ENCODE measurements at places on chromosomes 13 and 19.

GRCh38 chr19:51407511-51408131 lies 9.8 kb downstream of the SIGLEC10 start:
- peak; percentile 83 for DNase-seq

DNA sequence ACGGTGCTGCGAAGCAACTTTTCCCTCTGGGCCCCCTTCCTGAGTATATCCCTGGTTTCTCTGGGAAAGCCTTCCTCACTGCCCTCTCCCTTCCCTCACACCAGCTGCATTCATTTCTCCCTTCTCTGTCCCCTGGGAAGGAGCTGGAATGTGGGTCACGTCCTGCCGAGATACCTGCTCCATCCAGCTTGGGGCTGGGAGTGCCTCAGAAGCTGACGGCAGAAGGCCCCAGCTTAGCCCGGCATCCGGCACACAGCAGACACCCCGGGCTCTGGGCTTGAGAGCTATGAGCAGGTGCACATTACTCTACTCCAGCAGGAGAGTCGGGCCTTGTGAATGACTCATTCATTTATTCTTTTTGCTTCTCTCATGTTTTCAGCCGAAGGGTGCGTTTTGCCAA lies 170.6 kb downstream of the TEX29 start:
- DNase-seq, result no peak

- DNase-seq, result peak; percentile 90
Measured at GRCh38 chr13:50224534-50224933, 209.3 kb downstream of the KCNRG start.

- no peak for DNase-seq
Measured at GRCh38 chr19:44662691-44663385, 8.4 kb upstream of the CEACAM19 start.

DNA sequence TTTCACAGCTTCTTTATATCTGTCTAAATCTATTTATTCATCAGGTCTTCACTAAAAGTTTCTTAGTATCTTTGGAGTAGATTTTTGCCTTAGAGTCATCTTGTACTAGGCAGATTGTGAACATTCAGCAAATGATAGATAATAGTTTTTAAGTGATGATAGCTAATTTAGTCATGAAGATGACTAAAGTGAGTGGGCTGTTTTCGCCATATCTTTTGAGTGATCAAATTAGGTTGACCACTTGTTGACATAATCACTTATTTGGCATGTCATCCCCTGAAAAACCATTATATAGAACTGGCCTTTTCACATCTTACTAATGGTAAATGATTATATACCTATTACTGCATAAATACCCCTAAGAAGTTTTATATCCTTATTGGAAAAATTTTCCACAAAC lies 999.2 kb downstream of the PCDH17 start:
- DNase-seq, result no peak

DNA sequence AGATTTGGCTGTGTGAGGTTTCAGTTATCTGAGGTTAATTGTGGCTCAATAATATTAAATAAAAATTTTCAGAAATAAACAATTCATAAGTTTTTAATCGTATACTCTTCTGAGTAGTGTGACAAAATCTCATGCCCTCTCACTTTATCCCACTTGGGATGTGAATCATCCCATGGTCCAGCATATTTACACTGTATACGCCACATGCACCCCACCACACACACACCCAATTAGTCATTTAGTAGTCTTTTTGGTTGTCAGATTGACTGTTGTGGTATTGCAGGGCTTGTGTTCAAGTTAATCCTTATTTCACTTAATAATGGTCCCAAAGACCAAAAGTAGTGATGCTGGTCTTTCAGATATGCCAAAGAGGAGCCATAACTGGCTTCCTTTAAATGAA lies 66.4 kb upstream of the PCDH9 start:
- DNase-seq, result no peak

GRCh38 chr13:50080203-50080910 lies 65.1 kb downstream of the KCNRG start:
- peak; percentile 73 for DNase-seq

DNA sequence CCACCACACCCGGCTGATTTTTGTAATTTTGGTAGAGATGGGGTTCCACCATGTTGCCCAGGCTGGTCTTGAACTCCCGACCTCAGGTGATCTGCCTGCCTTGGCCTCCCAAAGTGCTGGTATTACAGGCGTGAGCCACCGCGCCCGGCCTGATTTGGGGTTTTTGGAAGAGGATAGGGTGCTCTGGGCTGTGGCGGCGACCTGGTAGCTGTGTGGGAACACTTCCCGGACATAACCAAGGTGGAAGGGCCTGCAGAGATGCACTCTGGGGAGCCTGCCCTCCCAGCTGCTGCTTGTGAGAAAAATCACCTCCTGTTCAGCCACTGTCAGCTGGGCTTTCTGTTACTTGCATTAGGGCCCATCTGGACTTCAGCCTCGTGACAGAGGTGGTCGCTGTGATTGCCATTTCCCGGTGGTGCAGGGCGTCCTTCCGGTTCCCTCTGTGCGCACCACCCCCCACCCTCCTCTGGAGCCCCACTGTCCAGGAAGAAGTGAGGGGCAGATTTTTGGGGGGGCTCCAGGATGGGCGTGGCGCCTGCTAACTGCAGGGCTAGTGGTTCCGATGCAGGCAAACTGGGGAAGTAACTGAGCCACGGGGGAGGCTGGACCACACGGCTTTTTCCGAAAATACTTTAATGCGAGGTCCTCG lies 7.5 kb downstream of the IL4I1 start:
- DNase-seq, result no peak

DNA sequence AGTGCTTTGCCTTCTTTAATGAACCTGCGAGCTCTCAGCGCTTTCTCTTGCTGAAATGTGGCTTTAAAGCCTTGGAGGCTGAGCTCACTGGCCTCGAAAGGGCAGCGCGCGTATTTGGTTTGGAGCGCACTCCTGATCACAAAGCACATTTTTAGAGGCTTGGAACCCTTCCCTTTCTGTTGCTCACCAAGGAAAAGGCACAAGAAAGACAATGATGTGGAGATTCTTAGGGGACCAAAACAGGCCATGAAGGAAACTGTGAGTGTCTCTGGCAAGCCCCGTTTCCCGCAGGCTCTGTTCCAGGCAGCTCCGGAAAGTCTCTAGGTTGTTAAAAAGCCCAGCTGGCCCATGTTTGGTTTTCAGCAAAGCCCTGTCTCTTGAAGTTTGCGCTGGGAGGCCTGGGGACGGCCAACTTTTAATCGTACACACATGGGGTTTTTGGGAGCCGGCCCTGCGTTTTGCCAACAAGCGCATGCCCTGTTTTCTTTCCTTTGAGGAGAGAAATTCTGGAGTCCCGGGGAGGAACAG lies 9.4 kb upstream of the SPC24 start:
- no peak for DNase-seq

- peak; percentile 62 for DNase-seq
Measured at GRCh38 chr13:50636007-50636704, 207.3 kb downstream of the DLEU7 start.

GRCh38 chr19:39934584-39935363 lies at the start of gene FCGBP:
Gene FCGBP (minus strand): TSS chr19:39934634.
- DNase-seq, result no peak

GRCh38 chr13:52906122-52906903 lies 57.9 kb upstream of the PCDH8 start:
- no peak for DNase-seq

DNA sequence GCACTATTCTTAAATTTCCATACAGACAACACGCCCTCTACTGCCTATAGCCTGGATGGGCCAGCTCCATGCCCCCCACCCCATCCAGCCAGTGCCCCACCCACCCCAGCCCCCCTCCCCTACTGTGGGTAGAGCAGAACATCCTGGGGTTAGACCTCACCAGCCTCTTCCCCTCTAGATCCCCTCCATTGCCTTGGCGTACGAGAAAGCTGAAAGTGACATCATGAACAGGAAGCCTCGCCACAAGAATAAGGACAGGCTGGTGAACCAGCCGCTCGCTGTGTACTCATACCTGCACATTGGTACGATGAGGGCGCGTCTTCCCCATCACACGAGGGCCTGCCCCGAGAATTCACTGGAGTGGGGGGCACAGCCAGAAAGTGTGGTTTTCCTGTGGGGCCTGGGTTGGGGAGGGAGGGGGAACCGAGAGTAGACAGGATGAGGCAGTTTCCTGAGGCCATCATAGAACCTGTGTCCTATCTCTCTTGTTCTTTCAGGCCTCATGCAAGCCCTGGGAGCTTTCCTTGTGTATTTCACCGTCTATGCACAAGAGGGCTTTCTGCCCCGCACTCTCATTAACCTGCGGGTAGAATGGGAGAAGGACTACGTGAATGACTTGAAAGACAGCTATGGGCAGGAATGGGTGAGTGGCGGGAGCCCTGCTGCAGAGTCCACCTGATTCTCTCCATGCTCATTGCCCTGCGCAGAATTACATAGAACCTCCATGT lies 29.1 kb downstream of the ATP12A start:
- no peak for DNase-seq

All from NB4 (cell line).